ENCODE measurements at places on chromosomes 7 and 10.

DNA sequence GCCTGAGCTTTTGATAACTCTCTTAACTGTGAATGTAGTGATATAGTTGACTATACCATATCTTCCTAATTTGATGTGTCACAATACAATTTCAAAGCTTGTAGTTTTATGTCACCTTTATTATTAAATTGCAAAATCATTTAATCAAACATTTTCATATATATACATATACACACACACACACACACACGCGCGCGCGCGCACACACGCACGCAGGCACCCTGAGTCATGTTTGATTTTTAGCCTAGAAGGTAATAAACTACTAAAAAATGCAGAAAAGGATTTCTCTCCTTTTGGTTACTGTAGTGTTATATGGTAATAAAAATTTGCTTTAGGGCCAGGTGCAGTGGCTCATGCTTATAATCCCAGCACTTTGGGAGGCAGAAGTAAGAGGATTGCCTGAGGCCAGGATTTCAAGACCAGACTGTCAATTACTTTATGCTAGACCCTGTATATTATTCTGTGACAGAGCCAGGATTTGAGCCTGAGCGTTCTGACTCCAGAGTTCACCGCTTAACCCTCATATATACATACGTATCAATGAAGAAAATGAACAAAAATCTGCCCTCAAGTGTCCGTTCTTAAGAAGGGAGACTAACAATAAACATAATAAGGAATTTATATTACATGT is 89.6 kb downstream of the PODXL start:
- DNase-seq, result no peak

- DNase-seq, result no peak
Observed at GRCh38 chr10:133116455-133116854, 28.7 kb downstream of the ADGRA1 start.

DNA sequence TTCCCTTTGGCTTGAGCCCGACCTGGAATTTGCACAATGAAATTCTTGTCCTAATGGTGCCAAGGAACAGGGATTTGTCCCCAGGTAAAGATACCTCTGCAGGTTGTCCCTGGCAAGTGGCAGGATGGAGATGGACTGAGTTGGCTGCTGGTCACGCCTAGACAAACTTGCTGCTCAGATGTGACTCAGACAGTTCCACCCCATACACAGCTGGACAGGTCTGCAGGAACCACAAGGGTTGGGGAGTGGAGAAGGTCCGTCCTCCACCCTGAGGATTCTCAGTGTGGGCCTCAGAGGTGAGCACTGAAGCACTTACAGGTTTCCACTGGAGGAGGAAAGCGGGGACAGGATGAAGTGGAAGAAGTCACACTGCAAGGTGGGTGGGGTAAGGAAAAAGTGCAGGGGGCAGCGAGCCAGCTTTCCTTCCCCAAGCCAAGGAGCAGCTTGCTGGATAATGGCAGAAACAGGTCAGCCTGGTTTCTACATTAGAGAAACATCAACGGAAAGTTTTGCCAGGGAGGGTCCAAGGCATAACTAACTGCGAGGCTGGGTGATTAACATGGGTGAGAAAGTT is 20.5 kb downstream of the ITPRIP start:
- DNase-seq, result no peak

DNA sequence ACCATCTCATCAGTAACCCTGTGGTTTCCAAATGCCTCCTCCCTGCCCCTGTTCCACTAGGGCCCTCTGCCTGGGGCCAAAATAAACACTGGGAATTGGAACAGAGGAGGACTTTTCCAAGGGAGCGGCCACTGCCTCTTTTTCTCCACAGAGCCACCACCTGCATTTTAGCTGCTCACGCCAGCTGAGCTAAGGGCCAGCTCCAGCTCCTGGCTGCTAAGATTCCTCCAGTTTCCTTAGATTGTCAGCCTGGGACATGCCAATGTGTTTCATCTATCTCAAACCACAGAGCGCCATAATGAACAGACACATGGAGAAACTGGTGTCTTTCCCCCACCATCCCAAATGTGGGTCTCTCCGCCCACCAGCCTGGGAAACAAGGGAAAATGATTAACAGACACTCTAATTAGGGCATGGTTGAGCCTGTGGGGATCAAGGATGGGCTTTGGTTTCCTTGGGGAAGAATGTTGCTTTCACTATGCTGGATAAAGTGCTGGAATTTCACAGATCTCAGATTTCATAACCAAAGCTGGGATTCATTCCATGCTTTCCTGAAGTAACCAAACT is 52.2 kb downstream of the ASB13 start:
- no peak for DNase-seq

DNA sequence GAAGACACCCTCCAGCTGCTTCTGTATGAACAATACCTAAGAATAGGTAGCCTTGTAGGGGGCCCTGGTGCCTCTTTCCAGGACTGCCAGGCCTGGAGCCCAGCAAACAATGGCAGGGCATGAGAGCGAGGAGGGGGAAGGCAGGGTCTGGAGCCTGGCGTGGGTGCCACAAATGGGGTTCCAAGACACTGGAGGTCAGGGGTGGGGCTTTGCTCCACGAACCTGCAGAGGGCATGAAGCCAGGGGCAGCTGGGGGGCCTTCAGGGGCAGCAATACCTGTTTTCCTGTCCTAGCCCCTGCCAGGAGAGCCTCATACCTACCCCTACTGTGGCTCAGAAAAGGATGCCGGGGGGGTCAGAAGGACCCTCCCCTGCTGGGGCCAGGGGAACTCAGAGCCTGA is 61.6 kb downstream of the SLC29A4 start:
- DNase-seq, result no peak

- DNase-seq, result no peak
Observed at GRCh38 chr7:5661942-5662341, 119.5 kb downstream of the RNF216 start.

- no peak for DNase-seq
Observed at GRCh38 chr10:103492655-103493261, 747 bp upstream of the NEURL1 start.

DNA sequence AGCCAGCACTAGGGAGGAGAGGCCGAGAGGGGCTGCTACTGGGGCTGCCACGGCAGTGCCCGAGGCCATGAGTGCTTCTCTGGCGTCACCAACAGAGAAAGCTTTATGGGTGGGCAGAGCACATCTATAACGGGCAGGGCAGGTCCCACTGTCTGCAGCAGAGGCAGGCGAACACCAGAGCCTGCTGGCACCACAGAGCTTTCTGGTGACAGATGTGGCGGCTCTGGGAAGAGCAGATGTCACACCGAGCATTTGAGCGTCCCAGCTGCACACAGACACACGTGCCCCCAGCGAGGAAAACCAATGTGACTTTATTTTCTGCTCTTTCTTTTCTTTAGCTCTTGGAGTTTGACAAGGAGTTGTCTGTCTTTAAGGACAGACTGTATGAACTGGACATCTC is 20.5 kb downstream of the NKX6-2 start:
- DNase-seq, result no peak

DNA sequence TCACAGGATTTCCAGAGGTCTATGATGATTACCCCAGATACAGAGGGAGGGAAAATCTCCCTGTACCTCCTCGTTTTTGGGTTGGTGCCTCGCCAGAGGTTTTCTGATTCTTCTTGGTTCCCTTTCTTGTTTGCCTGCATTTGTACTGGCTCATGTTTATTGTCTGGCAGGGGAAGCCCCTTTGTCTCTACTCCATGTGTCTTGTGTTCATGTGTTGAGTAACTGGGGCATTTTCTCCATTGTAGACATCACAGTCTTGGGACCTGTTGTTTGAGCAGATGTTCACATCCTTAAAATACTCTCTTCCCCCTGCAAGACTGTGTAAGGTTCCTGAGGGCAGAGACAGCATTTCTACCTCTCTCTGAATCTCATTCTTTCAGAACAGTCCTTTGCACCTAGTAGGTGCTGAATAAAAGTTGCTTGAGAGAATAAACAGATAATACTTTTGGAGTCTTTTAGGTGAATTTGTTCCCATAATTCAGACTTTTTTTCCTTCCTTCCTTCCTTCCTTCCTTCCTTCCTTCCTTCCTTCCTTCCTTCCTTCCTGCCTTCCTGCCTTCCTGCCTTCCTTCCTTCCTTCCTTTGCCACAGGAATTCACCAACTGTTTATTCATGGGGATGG is 25.1 kb downstream of the CDK14 start:
- DNase-seq, result no peak

GRCh38 chr10:19640566-19641263 is 175.5 kb upstream of the PLXDC2 start:
- DNase-seq, result no peak

- DNase-seq, result no peak
Observed at GRCh38 chr7:111074071-111074747, 16.7 kb upstream of the LRRN3 start.

- no peak for DNase-seq
Observed at GRCh38 chr10:130745821-130746220, 565.7 kb downstream of the TCERG1L start.

DNA sequence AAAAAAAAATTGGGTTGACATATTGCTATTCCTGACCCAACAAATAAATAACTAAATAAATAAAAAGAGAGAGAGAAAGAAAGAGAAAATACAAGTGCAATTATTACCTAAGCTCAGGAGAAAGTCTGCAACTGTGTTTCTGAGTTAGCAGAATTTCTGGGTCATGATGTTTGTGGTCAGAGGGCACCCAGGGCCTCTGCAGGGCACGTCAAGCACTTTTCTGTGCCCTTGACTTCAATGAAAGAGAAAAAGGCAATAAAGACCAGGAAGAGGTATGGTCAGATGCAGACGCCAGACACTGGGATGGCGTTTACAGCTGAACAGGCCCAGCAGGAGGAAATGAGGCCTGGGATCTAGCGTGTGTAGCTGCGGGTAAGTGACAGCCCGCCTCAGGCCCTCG is 160.9 kb upstream of the GDF10 start:
- no peak for DNase-seq

DNA sequence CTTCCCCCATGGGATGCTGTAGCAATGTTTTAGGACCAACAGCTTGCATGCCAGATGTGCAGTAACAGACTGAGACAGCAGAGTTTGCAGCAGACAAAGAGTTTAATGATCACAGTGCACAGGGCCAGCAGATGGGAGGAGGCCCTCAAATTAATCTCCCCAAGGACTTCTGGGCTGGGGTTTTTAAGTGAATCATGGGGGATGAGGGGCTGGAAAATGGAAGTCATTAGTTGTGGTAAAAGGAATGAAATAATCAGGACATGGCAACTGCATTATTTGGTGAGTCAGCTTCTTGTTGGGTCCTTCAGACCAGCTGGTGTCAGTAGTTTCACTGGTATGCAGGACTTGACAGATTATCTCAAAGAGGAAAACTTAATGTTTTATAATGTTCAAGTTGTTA is 12.6 kb upstream of the NRBF2 start:
- DNase-seq, result no peak

- no peak for DNase-seq
Observed at GRCh38 chr10:14712991-14713424, 61.7 kb downstream of the FAM107B start.

DNA sequence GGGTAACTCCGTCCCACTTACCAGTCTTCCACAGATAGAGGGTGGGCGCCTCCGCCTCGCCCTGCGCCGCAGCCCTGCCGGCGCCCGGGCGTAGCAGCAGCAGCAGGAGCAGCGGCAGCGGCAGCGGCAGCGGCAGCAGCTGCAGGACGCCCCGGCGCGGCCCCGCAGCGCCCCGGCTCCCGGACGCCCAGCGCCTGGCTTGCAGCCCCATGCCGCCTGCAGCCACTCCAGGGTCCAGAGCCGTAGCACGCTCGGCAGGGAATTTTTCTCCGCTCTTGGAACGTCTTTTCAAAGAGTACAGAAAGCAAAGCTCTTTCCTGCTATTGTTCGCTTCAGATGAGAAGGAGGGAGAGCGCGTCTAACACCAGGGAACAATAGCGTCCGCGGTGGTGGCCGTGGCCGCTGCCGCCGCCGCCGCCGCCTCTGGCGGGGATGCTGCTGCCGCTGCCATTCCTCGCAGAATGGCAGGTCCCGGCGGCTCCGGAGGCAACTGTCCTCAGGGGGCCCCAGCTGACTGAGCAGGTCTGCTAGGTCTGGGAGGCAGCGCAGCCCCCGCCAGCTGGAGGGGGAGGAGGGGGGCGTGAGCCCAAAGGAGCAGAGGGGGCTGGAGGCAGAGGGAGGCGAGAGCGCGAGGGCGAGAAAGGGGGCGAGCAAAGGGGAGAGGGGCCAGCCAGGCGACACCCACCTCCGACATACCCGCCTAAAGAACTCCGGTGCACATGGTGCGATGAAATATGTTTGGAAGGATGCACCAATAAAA is at the start of gene THSD7A:
TSS of gene THSD7A (minus strand) at position 463 of the 760 bp plus-strand sequence. CDS start at position 211, 252 bp downstream.
- no peak for DNase-seq

GRCh38 chr10:117972168-117972837 is 74.4 kb downstream of the RAB11FIP2 start:
- no peak for DNase-seq

DNA sequence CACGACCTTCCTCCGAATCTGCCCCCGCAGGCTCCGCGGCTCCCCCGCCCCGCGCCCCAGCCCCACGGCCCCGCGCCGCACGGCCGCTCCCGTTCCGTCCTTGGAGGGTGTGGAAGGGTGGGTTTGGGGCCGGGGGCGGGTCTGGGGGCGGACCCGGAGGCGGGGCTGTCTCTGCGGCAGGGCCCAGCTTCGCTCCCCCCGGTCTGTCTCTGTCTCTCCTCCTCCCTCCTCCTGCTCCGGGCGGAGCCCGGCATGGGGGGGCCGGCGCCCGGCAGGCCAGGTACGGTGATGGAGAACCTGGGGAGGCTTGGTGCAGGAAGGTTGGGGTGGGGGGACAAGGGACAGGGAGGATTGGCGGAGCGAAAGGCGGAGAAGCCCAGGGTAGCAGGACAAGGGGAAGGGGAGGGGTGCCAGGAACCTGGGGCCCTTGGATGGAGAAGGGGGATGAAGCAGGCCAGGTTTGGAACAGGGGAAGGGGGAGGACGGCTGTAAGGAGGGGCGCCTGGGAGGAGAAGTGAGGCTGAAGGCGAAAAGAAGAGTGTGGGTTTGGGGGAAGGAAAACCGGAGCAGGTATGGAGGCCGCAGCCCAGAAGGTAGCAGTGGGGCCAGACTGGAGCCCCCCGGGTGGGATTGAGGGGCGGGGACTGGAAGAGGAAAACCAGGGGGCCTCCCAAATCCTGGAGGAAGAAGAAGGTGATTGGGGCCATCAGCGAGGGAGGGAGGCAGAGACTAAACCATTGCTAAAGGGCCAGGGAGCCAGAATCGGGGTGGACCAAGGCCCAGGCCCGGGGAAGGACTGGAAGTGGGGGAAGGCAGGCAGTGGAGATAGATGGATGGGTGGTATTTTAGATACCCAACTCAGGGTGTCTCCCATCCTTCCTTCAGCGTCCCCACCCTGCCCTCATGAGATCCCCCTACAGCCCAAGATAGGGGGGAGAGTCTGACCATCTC is at the start of gene NYAP1:
TSS of gene NYAP1 (plus strand) at position 206 of the 951 bp plus-strand sequence. CDS start 1,385 bp downstream, outside the sequence.
- no peak for DNase-seq

DNA sequence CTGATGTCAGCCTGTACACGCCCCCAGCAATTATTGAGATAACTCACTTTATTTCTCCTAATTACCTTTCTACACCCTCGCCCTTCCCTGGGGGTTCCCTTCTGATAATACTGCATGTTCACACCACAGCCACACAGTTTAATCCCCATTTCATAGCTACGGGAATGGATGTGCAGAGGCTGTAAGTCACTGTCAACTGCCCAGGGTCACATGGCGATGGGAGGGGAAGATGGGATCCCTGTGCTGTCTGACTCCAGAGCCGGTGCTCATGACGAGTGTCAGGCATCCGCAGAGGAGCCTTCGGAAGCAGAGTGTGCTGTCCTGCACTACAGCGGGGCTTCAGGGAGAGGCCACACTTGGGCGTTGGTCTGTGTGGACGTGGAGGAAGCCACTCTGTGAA is 688.7 kb downstream of the SDK1 start:
- no peak for DNase-seq

GRCh38 chr7:99267481-99267840 is 5.2 kb upstream of the MYH16 start:
- no peak for DNase-seq

Measured in cortex of kidney (tissue), 1 donor.